Dorsolateral prefrontal cortex (tissue), 122 donors: ENCODE measurements at places on chromosomes 11 and 22.

DNA sequence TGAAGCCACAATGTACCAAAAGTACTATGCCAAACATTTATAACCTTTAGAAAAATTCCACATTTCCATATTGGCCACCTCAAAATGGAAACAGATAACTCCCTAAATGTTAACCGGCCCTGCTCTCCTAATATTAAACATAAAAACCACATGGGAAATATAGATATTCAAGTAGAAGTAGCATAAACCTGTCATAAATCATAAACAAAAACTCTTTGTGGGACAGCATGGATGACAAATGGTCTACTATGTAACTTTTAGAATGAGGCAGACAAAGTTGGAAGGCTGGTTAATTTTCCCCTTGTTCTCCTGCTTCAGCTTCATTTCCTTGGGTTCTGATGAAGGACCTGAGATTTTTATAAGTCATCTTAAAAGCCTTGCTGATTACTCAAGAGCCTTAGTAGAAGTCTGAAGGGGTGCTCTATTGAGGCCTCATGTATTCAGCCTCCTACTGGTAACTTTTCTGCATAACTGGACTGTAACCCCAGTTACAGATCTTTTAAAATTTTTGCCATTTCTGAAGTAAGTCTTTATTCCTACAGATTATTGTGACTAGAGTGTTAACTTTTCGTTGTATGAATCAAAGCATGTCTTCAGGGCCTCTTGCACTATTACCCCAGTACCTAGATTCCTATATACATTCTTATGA is 116.4 kb downstream of the STIM1 start:
- DNase-seq: no peak

DNA sequence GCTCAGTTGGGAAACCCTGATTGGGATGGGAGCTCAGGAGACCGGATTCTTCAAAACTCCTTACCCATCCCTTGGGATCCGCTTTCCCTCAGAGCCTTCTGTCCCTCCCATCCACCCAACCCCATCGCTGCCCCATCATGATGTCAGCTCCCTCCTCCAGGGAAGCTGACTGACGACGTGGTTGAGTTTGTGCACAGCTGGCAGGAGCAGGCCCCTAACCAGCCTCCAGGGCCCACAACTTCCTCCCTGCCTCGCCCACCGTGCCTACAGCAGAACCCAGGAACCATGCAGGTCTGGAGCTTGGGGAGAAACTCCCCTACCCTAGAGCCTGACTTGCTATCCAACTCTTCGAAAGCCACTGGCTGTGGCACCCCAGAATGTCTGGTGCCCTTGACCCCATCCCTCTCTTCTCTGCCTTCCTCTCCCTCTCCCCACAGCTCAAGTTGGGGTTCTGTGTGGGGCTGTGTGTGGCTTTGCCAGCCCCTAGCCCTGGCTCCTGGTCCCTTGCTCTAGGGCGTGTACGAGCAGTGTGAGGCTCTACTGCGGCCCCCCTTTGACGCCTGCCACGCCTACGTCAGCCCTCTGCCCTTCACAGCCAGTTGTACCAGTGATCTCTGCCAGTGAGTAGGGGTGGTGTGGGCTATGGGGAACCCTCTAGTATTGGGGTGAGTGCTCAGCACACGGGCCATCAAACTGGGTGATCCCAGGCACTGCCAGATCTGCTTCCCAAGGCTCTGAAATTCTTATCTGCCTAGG is 11.1 kb downstream of the OTOG start:
- DNase-seq: no peak

- no peak for DNase-seq
Observed at GRCh38 chr11:72088076-72088808, 7.6 kb downstream of the LRRC51 start.

GRCh38 chr11:29656597-29656996 is 360.2 kb downstream of the KCNA4 start:
- no peak for DNase-seq

- DNase-seq: no peak
Observed at GRCh38 chr11:118878163-118878563, 5.5 kb upstream of the CXCR5 start.
